ENCODE measurements at places on chromosomes 11 and 22.

GRCh38 chr11:68677432-68677831, 6.9 kb upstream of the GAL start:
- DNase-seq, result peak; percentile 91

DNA sequence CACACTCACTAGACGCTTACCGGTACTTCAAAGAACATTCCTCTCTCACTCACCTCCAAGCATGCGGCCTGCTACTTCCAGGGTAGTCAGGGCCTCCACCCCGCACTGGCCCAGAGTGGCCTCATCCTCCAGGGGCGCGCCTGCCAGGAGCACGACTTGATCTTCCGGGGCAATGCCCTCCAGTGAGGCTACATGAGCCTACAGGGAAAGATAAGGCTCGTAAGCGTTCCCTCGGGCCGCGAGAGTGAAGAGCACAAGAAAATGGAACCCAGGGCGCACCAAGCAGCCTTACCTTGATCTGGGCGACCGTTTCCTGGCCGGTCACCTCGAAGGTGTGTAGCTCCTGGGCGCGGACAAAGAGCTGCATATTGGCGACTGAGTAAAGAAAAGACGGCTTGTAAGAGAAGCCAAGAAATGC, 478 bp downstream of the FAU start:
- peak; percentile 31 for DNase-seq

- DNase-seq, result no peak
Observed at GRCh38 chr11:127986073-127986472, 601.3 kb downstream of the ETS1 start.

GRCh38 chr11:12853652-12854296, 155.3 kb upstream of the RASSF10 start:
- DNase-seq, result peak; percentile 37

- DNase-seq, result peak; percentile 48
Observed at GRCh38 chr22:30636226-30637077, 871 bp downstream of the SLC35E4 start.

- no peak for DNase-seq
Observed at GRCh38 chr11:116465056-116465455, 307.7 kb downstream of the BUD13 start.

- peak; percentile 96 for DNase-seq
Observed at GRCh38 chr11:74325649-74326645, 14.5 kb upstream of the P4HA3 start.

- no peak for DNase-seq
Observed at GRCh38 chr11:11810764-11811726, 30.7 kb upstream of the USP47 start.
